NCI-H146 (cell line): ENCODE measurements at places on chromosomes 2 and 18.

DNA sequence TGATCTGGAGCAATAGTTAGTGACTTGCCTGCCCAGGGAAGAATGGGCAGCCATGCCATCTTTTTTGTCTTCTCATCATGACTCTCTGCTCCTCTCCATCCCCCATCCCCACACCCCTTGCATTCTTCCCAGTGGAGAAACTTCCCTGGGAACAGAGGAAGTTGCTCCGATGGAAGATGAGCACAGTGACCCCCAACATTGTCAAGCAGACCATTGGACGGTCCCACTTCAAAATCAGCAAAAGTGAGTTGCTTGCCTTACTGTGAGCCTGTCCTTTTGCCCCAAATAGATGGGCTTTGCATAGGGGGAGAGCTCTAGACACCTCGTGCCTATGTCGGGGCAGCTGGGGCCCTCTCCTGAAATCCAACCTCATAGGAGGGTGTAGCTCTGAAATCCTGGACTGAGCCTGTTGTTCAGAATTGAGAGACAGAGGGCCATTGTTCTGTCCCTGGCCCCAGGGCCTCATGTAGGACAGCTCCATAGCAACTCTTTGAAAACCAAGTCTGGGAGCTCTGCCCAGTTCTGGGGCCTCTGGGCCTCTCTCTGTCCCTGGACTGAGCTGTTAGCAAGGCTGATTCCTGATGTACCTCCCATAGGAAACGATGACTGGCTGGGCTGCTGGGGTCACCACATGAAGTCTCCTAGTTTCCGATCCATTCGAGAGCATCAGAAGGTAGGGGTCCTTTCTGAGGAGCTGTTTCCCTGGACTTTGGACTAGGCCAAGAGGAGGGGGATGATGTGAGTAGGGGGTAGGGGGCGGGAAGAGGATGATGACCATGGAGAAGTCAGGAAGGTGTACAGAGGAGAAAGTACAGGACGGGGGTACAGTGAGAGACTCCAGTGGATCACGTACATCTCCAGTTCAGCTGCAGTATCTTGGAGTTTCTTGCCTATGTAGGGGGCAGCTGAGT lies 35.2 kb downstream of the TTLL4 start:
- no peak for DNase-seq

GRCh38 chr2:40283111-40283909 lies 168.6 kb downstream of the SLC8A1 start:
- no peak for DNase-seq

- DNase-seq = no peak
Observed at GRCh38 chr2:65355186-65355831, 77.1 kb downstream of the SPRED2 start.

DNA sequence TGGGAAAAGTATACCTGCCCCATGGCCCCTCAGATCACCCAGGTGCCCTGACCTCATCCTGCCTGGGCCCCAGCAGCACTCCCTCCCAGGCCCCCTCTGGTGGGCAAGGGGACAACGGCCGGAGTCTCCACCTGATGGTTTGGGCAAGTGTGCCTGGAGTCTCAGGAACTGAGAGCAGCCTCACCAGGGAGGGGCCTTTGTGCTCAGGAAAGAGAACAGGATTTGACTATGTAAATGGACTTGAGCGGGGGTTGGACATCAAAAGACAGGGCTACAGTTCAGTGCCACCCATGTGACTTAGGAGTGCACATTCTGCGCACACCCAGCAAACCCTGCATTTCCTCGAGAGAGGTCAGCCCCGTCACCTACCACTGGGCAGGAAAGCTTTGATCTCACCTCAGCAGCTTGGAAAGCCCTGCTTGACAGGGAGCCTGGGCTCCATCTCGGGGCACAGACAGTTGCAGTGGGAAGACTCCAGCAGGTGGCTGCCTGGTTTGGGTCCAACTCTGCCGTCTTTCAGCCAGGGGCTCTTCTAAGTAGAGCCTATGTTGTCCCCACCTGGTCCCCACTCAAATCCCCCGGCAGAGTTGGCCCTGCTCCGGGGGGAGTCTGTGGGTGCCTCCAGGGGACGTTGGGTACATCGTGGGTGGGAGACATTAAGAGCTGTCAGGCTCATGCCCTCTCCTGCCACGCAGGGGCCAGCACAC lies 3.3 kb downstream of the INPP5D start:
- no peak for DNase-seq
